ENCODE measurements at places on chromosomes 3 and 15.

GRCh38 chr3:128799653-128800052 lies 73.7 kb downstream of the RAB7A start:
- H3K27me3 ChIP-seq = no peaks in the 10 kb centered on the region
- no peak for DNase-seq
- H3K36me3 ChIP-seq = peaks cover 32% of the 10 kb centered on the region
- H3K27ac ChIP-seq = no peak overlapping the region
- no peak overlapping the region for H3K4me3 ChIP-seq

GRCh38 chr3:45187694-45188141 lies 38.4 kb downstream of the TMEM158 start:
- no peak for DNase-seq
- H3K36me3 ChIP-seq = no peaks in the 10 kb centered on the region
- peaks cover 41% of the 10 kb centered on the region for H3K4me1 ChIP-seq
- H3K27me3 ChIP-seq = no peaks in the 10 kb centered on the region

DNA sequence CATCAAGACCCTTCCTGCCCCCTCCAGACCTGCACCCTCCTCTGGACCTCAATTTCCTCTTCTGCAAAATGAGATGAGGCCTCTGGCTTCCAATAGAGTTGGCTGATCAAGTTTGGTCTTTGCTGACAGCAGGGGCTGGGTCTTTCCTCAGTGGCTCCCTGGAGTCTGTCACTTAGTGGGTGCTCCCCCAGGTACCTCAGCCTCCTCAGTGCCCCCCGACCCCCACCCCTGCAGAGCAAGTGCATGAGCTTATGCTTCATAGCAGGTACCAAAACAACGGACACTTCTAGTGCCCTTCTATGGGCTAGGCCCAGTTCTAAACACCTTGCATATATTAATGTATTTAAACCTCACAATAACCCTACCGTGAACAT lies 6.9 kb upstream of the PLXND1 start:
- H3K4me1 ChIP-seq = peaks cover 22% of the 10 kb centered on the region
- no peaks in the 10 kb centered on the region for H3K36me3 ChIP-seq
- no peak overlapping the region for H3K27ac ChIP-seq
- peaks cover 5% of the 10 kb centered on the region for H3K27me3 ChIP-seq
- H3K4me3 ChIP-seq = no peak overlapping the region

DNA sequence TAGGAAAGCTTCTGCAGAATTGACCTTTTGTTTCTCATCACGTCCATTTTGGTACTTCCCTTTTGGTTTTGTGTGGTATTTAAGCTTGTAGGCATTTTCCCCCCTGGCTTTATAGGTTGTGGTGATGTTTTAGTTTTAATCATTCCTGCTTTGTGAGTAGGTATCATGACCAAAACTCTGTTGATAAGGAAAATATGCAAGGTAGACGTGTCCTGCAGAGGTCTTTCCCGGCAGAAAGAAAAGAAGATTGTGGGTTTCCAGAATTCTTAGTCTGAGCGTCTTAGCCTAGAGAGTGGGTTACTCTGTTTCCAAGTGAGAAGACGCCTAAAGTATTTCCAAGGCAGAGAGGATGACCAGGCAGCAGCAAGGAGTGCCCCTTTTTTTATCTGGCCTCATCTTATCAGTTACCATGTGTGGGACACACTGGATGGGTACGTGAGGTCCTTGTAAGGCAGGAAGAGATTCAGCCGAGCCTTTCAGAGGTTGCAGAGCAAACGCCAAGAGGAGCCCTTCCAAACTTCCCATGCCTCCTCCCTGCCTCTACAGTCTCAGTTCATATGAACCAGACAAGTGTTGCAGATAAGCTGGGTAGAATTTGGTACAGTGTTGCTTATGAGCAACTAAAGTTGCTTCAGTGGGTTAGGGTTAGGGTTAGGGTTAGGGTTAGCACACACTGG lies 58.8 kb downstream of the ARNT2 start:
- H3K27me3 ChIP-seq = no peaks in the 10 kb centered on the region
- DNase-seq = no peak
- H3K4me1 ChIP-seq = no peaks in the 10 kb centered on the region
- H3K27ac ChIP-seq = no peak overlapping the region

GRCh38 chr3:113498221-113499005 lies 16.5 kb downstream of the SPICE1 start:
- no peak overlapping the region for H3K4me3 ChIP-seq
- peaks cover 6% of the 10 kb centered on the region for H3K36me3 ChIP-seq
- H3K27ac ChIP-seq = peak overlapping the region; percentile 82
- H3K27me3 ChIP-seq = no peaks in the 10 kb centered on the region

GRCh38 chr3:95705786-95706418 lies 1108.5 kb upstream of the EPHA6 start:
- no peaks in the 10 kb centered on the region for H3K27me3 ChIP-seq
- H3K4me3 ChIP-seq = no peak overlapping the region
- no peak overlapping the region for H3K27ac ChIP-seq
- no peak for DNase-seq
- H3K4me1 ChIP-seq = no peaks in the 10 kb centered on the region

DNA sequence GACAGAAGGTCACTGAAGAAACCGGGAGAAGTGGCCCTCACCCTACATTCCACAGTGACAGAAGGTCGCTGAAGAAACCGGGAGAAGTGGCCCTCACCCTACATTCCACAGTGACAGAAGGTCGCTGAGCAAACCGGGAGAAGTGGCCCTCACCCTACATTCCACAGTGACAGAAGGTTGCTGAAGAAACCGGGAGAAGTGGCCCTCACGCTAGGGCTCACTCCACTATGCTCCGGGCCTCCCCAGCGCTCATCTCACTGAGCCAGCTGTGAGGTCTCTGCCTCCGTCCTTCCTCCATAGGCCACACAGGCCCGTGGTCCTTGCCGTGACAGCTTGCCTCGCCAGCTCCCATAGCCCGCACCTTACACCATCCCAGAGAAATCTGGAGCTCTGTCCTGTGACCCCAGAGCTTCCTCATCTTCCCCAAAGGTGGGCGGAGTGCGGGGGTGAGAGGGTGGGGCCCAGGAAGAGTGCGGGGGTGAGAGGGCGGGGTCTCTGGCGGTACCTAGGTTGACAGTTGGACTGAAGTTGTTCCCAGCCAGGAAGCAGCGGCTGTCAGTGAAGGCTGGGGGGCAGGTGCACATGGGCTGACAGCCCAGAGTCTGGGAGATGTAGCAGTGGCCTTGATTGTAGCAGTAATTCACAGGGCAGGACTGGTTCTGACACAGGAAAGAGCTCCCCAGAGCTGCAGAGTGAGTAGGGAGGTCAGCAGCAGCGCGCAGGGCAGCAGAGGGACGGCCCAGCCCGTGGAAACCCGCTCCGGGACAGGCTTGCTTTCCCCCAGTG lies 32.0 kb downstream of the MUC20 start:
- peaks cover 4% of the 10 kb centered on the region for H3K4me1 ChIP-seq
- H3K4me3 ChIP-seq = no peak overlapping the region
- no peak for DNase-seq
- H3K36me3 ChIP-seq = no peaks in the 10 kb centered on the region
- H3K27ac ChIP-seq = no peak overlapping the region

- H3K27me3 ChIP-seq = no peaks in the 10 kb centered on the region
- no peak overlapping the region for H3K4me3 ChIP-seq
- DNase-seq = no peak
- H3K27ac ChIP-seq = no peak overlapping the region
- peaks cover 15% of the 10 kb centered on the region for H3K4me1 ChIP-seq
Measured at GRCh38 chr15:82851306-82851850, 42.0 kb downstream of the WHAMM start.

- peaks cover 13% of the 10 kb centered on the region for H3K36me3 ChIP-seq
- peaks cover 20% of the 10 kb centered on the region for H3K4me1 ChIP-seq
- DNase-seq = no peak
- H3K27me3 ChIP-seq = no peaks in the 10 kb centered on the region
- no peak overlapping the region for H3K27ac ChIP-seq
- no peak overlapping the region for H3K4me3 ChIP-seq
Measured at GRCh38 chr15:52656412-52656811, 22.8 kb downstream of the ATOSA start.

GRCh38 chr3:61646360-61646759 lies 85.0 kb downstream of the PTPRG start:
- H3K36me3 ChIP-seq = no peaks in the 10 kb centered on the region
- no peak overlapping the region for H3K4me3 ChIP-seq
- H3K27me3 ChIP-seq = no peaks in the 10 kb centered on the region
- peaks cover 18% of the 10 kb centered on the region for H3K4me1 ChIP-seq

GRCh38 chr15:63481105-63481810 lies 23.1 kb upstream of the USP3 start:
- H3K36me3 ChIP-seq = no peaks in the 10 kb centered on the region
- peaks cover 20% of the 10 kb centered on the region for H3K4me1 ChIP-seq
- no peak overlapping the region for H3K4me3 ChIP-seq
- no peak for DNase-seq

GRCh38 chr15:55858661-55859060 lies 115.7 kb upstream of the PRTG start:
- no peak for DNase-seq
- H3K27me3 ChIP-seq = no peaks in the 10 kb centered on the region
- H3K27ac ChIP-seq = no peak overlapping the region
- H3K4me1 ChIP-seq = no peaks in the 10 kb centered on the region

DNA sequence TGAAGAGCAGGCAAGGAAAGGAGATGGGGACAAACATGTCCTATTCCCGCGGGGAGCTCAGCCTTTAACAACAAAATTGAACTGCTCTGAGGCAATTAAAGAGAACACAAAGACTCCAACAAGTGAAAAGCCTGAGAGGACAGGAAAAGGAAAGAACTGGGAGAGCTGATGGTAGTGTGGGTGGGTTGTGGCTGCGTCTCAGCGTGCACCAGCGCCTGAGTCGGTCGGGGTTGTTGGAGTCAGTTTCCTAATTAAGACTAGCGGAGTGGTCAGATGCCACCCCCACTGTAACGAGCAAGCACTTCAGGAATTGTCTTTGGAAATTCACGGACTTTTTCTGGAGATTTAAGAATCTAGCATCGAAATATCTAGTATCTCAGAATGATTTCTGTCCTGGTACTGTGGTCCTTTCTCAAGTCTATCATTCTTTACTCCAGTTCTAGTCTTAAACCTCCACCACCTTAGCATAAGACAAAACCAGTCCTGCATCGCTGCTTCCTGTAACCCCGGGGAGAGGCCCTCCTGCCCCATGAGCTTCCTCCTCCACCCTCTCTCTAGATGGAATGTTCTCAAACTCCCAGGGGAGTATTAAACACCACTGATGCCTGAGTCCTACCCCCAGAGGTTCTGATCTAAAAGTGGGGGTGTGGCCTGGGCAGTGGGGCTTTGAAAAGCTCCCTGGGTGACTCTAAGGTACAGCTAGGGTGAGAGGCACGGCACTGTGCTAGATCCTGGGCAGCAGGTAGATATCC lies 104.0 kb downstream of the CYP19A1 start:
- peaks cover 26% of the 10 kb centered on the region for H3K27me3 ChIP-seq
- H3K4me3 ChIP-seq = no peak overlapping the region
- H3K36me3 ChIP-seq = no peaks in the 10 kb centered on the region
- peaks cover under 1% of the 10 kb centered on the region for H3K4me1 ChIP-seq

DNA sequence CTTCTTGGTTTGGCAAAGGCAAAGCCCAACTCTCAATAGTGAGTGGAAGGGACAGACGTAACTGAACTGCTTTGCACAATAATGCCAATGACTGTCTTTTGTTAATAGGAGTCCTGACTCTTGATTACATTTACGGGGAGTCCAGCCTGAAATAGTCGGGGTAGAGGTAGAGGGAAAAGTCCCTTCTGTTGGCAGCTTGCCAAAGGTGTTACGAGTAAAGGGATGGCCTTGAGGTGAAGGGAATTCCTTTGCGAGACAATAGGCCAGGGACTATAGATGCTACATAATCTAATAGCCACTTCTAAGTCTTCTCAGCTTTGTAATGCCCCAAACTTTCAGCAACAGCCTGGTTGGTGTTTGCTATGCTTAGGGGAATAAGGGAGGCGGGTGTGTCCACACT lies 2.2 kb upstream of the SENP2 start:
- no peak overlapping the region for H3K27ac ChIP-seq
- H3K4me1 ChIP-seq = peaks cover 22% of the 10 kb centered on the region
- no peak overlapping the region for H3K4me3 ChIP-seq
- H3K36me3 ChIP-seq = no peaks in the 10 kb centered on the region
- DNase-seq = no peak
- H3K27me3 ChIP-seq = peaks cover 15% of the 10 kb centered on the region

DNA sequence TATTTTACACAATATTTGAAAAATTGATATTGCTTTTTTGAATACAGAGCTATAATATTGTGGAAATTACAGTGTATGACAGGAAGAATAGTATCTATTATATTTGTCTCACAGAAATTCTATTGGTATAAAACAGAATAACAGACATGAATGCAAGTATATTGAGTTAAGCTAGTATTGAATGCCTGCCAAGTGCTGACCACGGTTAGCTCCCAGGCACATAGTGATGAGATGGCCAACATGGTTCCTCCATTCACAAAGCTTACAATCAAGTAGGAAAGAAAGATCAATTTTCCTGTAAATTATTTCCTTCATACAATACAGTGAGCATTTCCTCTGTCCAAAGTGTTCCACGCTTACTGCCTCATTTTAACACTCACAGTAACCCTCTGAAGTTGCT lies 67.6 kb downstream of the TP63 start:
- no peaks in the 10 kb centered on the region for H3K27me3 ChIP-seq
- no peak overlapping the region for H3K4me3 ChIP-seq
- no peaks in the 10 kb centered on the region for H3K36me3 ChIP-seq

DNA sequence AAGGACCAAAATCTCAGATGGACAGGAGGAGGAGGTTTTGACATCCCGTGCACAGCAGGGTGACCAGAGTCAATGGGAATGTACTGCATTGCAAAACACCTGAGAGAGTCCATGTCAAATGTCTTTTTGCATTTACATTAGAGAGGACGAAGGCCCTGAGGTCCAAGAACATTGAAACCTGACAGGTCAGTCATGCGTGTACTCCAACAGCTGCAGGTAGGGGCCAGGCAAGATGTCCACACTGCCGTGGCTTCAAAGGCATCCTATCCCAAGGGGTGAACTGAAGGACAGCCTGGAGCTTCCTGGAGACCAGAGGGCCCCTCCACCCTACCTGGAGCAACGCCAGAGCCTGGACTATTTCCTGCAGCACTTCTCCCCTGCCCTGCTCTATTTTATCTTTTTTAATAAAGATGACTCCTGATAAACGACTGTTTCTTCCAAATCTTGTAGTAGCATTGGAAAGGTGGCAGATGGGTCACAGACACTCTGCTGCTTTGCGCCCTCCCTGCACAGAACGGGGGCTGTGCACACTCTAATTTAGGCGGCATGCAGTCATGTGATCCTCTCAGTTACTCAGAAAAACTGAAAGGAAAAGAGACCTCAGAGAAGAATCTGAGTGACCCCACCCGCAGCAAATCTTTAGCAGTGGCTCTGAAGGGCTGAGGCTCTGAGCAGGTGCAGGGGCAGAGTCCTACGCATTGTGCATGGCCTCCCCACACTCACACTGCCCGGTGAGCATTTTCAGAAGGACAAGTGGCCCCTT lies 68.2 kb downstream of the HMCES start:
- H3K36me3 ChIP-seq = no peaks in the 10 kb centered on the region
- no peaks in the 10 kb centered on the region for H3K27me3 ChIP-seq
- H3K4me1 ChIP-seq = peaks cover 34% of the 10 kb centered on the region
- peak overlapping the region; percentile 74 for H3K27ac ChIP-seq

- H3K36me3 ChIP-seq = no peaks in the 10 kb centered on the region
- no peaks in the 10 kb centered on the region for H3K4me1 ChIP-seq
- no peak overlapping the region for H3K27ac ChIP-seq
- no peak overlapping the region for H3K4me3 ChIP-seq
- H3K27me3 ChIP-seq = peaks cover 3% of the 10 kb centered on the region
Measured at GRCh38 chr3:70431911-70432310, 119.5 kb upstream of the MDFIC2 start.

All from mesothelial cell of epicardium (in vitro differentiated cells).